Posterior vena cava (tissue), 2 donors: ENCODE measurements at places on chromosomes 5 and 9. TPM values are rescaled to one million over a fixed set of nuclear protein-coding genes. Genes with fewer than 3 reads are reported as not detected.
A peak's percentile ranks its signal among the peaks of the same experiment; 100 is the strongest.

GRCh38 chr5:177362610-177363507 is 5.1 kb downstream of the RGS14 start:
- DNase-seq: no peak

DNA sequence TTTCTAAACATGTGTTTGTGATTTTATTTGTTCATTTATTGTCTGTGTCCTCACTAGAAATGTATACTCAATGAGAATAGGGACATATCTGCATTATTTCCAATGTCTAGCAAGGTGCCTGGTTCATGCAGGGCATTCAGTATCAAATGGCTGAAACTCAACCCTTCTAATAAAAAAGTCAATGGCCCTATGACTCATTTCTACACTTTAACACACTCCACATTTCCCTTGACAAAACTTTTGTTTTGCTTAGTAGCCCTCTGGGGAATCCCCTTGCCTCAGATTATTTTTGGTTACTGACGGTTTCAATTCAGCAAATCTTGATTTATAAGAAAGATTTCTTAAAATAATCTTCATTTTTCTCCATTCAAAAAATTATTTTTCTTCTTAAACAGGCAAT is 206.0 kb upstream of the DMRTA1 start:
- no peak for DNase-seq

The SLC4A9 gene
- not detected for total RNA-seq

GRCh38 chr9:134951461-134951860 is 33.7 kb upstream of the FCN1 start:
- DNase-seq: peak; percentile 44

DNA sequence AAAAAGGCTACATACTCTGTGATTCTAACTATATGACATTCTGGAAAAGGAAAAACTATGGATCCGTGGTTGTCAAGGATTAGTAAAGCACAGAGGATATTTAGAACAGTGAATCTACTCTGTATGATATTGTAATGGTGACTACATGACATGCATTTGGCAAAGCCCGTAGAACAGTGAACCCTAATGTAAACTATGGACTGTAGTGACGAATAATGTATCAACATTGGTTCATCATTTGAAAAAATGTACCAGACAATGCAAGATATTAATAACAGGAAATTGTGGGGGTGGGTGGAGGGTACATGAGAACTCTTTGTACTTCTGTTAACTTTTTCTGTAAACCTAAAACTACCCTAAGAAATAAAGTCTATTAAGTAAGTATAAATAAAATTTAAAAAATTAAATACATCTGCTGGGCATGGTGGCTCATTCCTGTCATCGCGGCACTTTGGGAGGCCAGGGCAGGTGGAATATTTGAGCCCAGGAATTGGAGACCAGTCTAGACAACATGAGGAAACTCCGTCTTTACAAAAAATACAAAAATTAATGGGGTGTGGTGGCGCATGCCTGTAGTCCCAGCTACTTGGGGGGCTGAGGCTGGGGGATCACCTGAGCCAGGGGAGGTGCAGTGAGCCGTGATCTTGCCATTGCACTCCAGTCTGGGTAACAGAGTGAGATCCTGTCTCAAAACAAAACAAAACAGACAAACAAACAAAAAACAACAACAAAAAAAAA is 101.7 kb upstream of the TBC1D2 start:
- no peak for DNase-seq

- DNase-seq: no peak
These were observed 1.9 kb downstream of the RAB24 start for GRCh38 chr5:177301503-177302165.

- DNase-seq: no peak
These were observed 7.4 kb downstream of the PLIN2 start for GRCh38 chr9:19119801-19120440.

DNA sequence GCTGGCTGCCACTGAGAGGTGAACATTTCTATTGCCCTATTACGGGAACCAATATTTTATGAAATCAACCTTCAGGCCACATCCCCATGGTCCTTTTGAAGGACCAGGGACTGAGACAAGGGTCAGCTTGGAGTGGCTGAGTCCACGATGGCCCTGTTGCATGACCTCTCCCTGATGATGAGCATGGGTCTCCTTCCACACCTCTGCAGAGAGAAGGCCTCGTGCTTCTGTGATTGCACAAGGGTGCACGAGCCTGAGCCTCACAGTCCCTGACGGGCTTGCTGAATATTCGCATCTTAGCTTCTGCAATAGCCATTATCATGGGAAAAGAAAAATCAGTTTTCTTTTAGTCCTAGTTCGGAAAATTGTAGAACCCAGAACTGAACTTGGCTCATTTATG is 255.0 kb upstream of the IRX2 start:
- no peak for DNase-seq
